ENCODE measurements at places on chromosomes 2 and 18. TPM values are rescaled to one million over a fixed set of nuclear protein-coding genes. Genes with fewer than 3 reads are reported as not detected.

The TWIST2 gene
- not detected for total RNA-seq

DNA sequence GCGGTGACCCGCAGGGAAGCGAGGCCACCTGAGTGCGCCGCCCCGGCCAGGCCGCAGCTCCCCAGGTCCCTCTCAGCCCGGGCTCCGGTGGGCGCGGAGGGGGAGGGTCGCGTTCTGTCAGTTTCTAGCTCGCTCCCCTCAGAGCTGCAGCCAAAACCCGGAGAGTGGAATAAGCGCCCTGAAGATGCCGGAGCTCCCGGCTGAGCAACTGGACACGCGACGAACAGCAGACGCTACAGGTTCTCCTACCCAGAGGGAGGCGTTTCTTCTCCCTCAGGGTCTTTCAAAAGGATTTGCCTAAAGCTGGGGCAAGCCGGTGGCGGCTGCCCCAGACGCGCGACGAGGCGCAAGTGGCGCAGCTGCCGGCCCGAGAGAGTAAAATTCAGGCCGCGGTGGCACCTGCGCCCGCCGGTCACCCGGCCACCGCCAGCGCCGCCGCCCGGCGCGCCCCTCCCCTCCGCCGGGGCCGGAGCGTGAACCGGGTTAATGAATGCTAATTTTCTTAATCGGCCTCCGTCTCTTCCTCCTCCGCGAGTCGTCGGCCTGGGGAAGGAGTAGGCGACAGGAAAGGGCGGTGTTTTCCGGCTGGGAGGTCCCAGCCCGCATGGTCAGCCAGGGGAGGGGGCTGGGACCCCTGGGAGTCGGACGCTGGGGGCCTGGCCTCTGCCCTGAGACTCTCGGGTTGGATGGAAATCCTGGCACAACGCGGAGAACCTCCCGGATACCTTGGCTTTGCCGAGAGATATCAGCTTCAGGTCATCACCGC is 845 bp upstream of the CDC42EP3 start:
- DNase-seq: peak; percentile 54

- DNase-seq: no peak
Measured at GRCh38 chr2:24147364-24147763, 24.1 kb downstream of the FAM228B start.

GRCh38 chr2:172884336-172884735 is 148.7 kb downstream of the RAPGEF4 start:
- no peak for DNase-seq

GRCh38 chr2:212428681-212429478 is 109.7 kb downstream of the ERBB4 start:
- DNase-seq: no peak

DNA sequence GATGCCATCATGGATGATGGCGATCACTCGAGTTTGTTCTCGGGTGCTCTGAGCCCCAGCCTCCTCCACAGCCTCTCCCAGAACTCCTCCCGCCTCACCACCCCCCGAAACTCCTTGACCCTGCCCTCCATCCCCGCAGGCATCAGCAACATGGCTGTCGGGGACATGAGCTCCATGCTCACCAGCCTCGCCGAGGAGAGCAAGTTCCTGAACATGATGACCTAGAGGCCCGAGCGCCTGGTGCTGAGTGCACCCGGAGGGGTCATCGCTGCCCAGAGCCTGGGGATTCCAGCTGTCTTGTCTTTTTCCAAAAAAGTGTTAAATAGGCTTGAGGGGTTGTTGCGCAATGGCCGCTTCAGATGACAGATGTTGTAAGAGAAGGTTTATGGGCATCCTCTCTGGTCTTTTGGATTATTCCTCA is 254.8 kb downstream of the GLI2 start:
- DNase-seq: no peak

GRCh38 chr18:68861365-68861764 is 63.5 kb downstream of the CCDC102B start:
- DNase-seq: no peak

Data from T-cell (primary cell).